ENCODE measurements at places on chromosomes 5 and 9.

- DNase-seq = no peak
Observed at GRCh38 chr9:121654499-121655140, 3.2 kb downstream of the DAB2IP start.

- DNase-seq = no peak
Observed at GRCh38 chr5:98604301-98604700, 169.2 kb upstream of the RGMB start.

DNA sequence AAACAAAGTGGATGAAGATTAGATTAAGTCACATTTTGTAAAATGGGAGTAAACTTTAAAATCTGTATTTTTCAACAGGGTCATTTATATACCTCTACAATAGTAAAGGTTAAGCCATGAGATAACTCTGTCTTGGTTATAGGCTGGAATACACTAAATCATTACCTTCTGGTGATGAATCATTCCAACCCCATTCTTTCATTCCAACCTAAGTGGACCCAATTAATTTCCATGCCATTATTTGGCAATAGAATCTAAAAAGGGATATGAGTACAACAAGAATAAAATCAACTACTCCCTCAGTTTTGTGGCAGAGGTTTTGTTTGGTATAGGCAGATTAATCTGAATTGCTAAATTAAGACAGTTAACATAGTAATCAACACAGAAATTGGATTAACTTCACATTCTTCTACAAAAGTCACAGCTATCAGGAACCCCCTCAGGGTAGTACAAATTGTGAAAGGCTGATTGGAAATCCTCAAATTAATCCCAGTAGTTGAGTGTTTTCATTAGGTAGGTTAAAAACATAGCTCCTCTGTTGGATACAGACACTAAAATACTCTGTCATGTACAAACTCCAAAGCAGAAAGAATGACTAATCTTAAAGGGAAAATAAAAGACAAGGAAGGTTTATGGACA, 54.2 kb downstream of the ELAVL2 start:
- DNase-seq = no peak

DNA sequence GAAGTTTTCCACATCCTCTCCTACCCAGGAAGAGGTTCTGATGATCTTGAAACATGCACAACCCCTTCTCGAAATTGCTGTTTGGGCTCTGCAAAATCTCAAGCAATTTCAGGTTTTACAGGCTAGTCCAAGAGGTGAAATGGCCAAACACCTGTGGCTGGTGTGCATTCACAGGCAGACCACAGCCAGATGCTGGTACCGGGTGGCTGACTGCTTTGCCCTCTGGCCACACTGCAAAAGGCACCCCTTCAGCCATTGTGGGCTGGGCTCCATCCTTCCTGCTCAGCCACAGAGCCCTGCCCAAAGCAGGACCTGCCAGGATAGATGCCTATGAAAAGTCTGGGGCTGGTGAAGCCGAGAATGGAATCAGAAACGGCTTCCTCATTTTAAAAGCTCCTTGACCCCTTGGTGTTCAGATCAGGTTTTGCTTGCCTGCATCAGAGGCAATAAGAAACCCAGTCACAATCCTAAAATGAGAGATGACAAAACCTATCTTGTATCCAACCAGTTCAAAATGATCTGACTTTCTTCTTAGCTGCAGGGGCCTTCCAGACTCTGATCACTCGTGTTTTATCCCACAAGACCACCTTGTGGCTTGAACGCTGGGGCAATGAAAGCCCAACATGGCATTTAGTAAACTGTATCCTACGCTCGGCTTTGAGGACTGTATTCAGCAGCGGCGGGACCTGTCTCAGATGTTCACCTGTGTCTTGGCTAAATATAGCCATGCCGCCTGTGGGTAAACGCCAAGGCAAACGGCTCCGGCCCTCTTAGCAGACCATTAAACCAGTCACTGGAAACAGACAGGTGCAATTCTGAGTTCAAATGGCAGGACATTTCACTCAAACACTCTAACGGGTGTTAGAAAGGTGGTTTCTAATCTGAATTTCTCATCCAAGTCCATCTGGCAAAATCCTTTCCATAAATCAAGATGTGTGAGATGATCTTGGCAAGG, 49.6 kb downstream of the EPB41L4B start:
- no peak for DNase-seq

DNA sequence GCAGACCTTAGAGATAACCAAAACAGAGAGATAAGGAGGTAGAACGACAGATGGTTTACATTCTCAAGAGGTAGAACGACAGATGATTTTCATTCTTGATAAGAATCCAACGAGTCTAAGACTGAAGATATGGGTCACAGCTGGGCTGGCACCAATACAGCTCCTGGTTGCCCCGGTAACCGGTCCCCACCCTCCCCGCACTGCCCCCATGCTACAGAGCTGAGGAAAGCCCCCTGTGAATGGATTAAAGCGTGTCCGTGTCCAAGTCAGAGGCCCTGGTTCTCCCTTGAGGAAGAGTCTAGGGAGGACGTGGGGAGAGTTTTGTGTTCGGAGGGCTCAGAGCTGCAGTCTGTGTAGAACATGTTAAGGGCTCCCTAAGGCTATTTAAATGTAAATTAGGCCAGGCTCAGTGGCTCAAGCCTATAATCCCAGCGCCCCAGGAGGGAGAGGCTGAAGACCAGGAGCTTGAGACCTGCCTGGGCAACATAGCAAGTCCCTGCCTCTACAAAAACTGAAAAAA, 8.1 kb downstream of the IDNK start:
- DNase-seq = no peak

DNA sequence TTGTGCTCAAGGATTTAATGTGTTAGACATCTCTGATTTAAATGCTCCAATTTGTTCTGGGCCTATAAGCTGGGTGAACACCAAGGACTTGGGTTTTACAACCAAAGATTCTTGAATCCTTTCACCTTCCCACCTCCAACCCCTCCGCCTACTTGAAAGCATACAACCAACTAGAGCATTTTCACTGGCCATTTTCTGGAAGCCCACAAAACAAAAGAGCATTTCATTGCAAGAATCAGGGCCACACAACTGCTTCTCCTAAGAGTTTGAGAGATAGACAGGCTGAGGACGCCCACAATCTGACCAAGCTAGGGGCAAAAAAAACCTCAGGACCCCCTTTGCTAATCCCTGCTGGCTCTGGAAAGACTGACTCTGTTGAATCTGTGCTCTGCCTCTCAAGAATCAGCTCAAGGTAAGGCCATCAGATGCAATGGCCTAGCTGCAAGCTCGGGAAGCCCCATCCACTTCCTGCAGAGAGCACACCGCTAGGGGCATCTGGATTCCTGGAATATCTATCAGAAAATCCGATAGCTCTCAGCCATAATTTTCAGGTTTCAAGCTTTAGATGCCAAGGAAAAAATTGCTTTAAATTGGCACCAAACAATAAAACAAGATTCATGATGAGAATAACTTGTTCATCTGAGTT, 57.7 kb downstream of the RETREG1 start:
- DNase-seq = no peak

DNA sequence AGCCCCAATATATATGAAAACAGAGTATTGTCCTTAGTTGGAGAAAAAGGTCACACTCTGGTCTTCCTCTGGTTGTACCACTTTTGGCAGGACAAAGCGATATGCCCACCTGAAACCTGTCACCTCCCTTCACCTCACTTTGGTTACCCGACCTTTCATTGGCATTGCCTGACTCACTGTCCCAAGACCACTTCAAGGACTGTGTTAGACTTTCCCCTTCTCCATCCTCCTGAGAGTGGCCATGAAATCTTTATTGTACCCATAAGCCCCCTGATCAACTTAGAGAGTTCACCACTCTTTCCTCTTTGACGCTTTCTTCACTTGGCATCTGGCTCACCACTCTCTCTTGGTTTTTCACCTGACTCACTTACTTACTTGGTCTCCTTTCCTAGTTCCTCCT, 32.4 kb upstream of the AP3B1 start:
- no peak for DNase-seq

DNA sequence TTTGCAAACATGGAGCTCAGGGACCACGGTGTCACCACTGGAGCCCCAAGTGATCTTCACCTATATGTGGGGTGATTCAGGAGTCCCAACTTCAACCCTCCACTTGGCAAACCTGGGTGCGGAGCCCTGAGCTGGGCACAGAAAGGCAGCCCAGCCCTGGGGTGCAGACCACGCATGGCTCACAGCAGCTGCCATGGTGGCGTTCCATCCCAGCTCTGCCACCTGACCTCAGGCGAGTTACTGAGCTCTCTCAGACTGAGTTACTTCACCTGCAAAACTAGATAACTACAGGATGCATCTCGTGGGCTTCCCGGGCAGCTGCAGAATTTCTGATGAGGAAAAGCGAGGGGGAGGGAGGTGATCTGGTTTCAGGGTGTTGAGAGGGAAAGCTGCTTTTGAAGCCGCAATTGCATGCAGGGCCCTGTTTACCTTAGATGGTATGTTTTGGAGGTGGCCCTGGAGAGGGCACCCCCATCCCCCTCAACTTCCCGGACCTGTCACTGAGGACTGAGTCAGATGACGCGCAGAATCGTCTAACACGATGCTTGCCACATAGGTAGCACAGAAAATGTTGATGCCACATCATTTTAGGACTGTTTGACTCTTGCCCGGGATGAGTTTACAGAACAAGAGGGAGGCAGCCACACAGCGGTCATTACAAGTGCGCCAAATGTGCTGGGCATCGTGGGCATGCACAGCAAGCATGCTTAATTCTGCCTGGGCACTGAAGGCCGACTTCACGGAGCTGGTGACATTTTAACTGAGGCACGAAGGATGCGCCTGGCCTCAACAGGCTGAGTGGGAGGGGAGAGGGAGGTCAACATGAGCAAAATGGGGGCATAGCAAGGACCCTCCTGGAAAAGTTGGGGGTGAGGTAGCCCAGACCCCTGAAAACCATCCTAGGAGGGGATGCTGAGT, 154.6 kb downstream of the COL23A1 start:
- DNase-seq = no peak

DNA sequence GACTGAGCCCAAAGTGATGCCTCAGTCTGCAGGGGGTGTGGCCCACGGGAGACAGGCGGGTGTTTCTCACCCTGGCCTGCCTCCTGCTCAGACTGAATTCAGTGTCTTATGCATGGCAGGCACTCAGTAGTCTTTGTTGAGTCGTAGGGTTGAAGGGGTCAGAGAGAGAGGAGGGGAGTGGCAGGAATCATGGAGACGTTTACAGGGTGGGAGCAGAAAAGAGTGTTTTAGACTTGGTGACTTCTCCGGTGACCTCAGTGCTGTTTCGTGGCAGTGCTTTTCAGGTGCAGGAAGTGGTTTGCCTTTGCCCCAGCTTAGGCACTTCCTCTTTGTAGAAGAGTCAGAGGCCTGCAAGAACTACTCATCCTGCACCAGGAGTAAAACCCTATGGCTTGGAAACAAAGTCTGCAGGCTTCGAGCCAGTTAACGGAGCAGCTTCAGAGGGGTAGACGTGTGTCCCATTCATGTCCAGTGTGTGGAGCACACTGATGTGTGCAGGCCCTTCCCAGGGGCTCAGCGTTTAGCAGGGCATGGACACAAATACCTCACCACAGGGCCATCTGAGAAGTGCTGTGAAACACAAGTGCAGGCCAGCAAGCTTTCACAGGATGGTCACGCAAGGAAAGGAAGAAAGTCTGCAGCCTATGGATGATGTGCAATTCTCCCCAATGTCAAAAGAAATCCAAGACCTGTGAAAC, 24.5 kb upstream of the SEMA4D start:
- DNase-seq = peak; percentile 83

DNA sequence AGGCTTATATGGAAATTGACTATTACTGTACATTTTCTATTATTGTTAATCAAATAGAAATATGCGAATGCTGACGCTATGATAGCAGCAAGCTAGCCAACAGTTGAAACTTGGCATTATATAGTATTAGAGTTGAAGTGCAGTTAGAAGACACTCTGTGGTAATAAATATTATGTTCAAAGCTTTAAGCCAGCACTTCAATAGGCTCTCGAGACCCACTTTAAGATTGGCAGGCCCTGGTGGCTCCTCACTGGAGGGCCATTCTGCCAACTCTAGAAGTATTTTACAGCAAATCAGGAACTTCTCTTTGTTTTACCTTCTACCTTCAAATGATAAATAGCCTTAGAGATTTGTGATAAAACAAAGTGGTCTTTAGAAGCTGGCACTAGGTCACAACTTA, 2029.0 kb upstream of the WWC1 start:
- DNase-seq = no peak

- DNase-seq = no peak
Observed at GRCh38 chr5:106523852-106524251, 1146.9 kb downstream of the EFNA5 start.

DNA sequence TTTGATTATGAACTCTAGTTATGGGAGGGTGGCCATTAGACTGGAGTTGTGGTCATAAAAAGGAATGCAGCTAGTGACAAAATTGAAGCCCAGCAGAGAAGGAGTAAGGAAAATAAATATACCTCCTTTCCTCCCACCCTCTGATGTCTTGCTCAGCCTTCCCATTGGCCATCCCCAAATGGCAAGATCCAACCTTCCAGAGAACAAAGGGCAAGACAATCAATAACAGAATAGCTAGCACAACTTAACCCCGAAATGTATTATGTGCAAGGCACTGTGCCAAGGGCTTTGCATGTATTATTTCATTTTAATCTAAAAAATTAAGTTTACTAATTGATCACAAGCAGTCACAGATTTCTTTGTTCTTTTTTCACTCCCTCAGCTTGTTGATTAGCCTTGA, 3.6 kb downstream of the ITGA1 start:
- no peak for DNase-seq

GRCh38 chr9:112747094-112747493, 3.5 kb upstream of the SNX30 start:
- DNase-seq = no peak

DNA sequence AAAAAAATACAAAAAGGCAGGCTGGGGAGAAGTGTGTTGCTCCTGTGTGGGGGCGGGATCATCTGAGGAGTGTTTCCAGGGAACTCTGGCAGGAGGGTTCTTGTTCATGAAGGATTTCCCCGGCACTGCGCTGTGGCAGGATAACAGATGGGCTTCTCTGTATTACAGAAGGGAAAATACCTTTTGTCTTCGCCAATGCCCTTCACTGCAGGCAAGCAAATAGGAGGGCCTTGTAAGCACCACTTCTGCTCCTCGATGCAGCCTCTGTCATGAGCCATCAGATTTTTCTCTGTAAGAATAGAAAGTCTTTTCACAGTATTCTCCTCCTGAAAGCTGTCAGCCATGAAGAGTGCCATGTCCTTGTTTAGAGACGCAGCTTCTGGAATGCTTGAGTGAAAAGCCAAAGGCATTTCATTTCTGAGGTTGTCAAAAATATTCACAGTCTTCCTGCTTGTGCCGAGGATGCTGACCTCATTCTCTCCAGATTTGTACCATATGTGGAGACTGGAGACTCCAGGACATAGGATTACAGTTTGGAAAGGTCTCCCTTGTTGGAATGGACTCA, 294.0 kb downstream of the YTHDC2 start:
- DNase-seq = no peak

- no peak for DNase-seq
Observed at GRCh38 chr5:96636594-96636993, 25.6 kb upstream of the CAST start.

- no peak for DNase-seq
Observed at GRCh38 chr5:132661231-132662003, 3.4 kb downstream of the IL13 start.

DNA sequence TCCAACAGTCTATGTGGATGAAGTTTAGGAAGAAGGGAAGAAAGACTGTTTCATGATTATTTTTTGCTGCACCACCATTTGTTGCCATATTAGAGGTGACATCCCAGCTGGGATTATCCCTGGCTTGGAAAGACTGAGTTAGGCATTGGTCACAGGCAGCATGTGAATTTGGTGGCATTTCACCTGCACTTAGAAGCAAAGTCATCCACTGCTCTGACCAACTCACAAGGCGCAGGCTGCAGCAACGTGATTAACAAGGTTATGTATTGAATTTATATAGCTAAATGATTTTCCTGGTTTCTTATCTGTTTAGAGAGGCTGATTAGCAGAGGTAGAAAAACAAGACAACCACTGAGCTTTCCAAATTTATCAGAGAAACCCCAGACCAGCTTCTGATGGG, 2.7 kb downstream of the FYB1 start:
- no peak for DNase-seq

Measured in CD4-positive, alpha-beta T cell treated with Interleukin-12 subunit alpha and Interleukin-12 subunit beta, for 1 hour (primary cell).